LNCaP clone FGC (cell line): ENCODE measurements at places on chromosomes 7 and 10.

DNA sequence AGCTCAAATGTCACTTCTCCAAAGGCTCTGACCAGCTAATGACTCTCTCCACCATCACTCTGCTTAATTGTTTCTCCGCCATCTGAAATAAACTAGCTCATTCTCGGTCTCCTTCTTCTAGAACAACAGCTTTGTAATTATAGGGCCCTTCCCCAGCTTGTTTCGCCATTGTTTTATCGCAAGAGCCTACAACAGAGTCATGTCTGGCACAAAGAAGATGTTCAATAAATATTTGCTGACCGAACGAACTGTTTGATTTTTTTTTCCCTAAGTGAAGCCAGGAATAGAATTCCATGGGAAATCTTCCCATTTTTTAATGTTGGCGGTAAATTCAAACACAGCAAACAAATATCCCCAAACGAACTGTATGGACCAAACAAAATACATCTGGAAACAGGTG is 63.8 kb upstream of the NMT2 start:
- peak; percentile 11 for DNase-seq

DNA sequence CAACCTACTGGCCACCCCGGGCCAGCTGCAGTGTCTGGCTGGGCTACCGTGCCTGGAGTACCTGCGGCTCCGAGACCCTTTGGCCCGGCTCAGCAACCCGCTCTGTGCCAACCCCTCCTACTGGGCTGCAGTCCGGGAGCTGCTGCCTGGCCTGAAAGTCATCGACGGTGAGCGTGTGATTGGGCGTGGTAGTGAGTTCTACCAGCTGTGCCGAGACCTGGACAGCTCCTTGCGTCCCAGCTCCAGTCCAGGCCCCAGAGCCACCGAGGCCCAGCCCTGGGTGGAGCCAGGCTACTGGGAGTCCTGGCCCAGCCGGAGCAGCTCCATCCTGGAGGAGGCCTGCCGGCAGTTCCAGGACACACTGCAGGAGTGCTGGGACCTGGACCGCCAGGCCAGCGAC is 4.2 kb downstream of the RARRES2 start:
- no peak for DNase-seq

- no peak for DNase-seq
Measured at GRCh38 chr7:83672157-83672556, 23.2 kb upstream of the SEMA3E start.

DNA sequence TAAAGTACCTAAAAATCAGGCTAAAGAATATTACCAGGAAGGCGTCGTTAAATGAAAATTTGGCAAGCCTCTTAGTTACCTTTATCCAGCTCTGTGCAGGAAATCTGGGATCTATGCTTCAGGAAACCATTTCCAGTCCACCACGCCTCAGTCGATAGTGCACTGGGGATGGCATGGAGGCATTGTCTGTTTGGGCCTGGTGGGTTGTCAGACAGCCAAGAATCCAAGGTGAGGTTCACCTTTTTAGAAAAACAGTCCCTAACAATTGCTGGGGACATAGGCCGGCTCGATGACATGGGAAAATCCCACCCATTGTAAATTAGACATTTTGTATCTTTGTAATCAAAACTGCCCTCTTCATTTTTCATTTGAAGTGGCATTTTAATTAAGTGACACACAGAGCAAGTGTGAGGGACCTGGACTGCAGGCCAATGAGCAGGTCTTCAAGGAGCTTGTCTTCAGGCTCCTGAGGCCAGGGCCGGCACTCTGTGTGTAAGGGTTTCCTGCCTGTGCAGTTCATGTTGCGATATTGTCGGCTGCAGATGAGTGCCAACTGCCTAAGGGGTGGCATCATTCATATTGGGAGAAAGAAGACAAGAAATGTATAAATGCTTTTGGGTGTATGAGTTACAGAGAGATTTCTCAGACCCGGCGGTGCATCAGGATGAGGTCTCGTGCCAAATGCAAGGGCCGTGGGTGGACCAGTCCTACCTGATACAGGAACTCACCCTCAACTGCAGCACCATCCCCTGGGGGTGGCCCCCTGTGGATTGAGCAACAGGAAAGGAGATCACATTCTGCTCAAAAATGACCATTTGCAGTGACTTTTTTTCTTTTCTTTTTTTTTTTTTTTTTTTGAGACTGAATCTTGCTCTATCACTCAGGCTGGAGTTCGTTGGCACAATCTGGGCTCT is 80.8 kb downstream of the PTPRE start:
- DNase-seq: no peak

DNA sequence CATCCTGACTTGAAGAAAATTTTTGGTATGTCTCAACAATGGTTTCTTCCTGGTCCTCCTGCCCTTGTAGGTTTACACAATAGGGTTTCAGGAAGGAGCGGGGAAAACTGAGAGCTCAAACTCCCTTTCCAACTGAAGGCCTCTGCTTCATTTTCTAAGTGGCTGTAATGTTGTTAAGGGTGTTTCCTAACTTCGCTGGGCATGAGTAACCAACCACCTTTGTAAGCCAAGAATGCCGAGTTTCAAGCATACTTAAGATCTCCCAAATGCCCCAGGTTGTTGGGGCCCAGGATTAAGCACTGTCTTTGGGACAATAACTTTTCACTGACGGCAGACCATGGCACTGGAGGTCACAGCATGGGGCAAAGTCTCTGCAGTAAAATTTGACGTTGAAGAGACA is 33.6 kb upstream of the DRGX start:
- DNase-seq: no peak

- no peak for DNase-seq
Measured at GRCh38 chr7:4277936-4278335, 404.2 kb upstream of the FOXK1 start.

- no peak for DNase-seq
Measured at GRCh38 chr7:32774541-32774951, 117.0 kb downstream of the KBTBD2 start.

DNA sequence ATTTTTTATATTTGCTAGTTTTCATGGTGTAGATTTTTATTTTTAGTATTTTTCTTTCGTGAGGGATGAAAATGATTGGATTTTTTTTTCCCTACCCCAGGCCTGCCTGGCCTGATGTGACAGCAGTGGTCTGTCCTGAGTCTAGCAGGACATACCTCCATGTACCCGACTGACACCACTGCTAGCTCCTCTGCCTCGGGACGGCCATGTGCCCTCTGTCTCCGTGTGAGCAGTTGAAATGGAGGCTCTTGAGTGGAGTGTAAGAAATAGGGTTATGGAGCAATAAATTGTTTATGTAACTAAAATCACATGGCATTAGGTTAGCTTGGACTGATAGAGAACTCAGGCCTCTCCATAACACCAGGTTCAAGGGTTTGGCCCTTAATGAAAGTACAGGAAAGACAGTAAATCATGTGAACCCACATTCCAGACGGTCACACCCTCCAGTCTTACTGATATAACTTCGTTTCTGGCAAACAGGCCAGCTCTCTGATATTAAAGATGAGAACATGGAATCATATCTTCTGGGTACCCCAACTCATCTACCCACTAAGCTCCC is 734.1 kb downstream of the KCNMA1 start:
- DNase-seq: no peak

DNA sequence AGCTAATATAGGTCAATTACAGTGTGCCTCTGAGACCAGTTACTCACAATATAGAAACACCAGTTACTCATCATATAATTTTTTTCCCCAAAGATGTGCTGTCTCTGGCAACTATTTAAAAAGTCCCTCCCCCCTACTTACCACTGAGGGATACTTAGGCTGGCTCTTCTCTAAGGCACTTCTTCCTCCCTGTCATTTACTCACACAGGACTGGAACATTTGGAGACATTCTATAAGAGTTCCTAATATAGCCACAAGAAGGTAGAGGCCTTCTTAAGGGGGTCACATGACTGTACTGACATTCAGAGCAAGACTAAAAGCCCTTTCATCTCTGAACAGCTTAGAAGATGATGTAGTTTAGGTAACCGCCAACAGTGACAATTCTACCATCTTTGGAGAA is 44.4 kb upstream of the SLIT1 start:
- DNase-seq: no peak

DNA sequence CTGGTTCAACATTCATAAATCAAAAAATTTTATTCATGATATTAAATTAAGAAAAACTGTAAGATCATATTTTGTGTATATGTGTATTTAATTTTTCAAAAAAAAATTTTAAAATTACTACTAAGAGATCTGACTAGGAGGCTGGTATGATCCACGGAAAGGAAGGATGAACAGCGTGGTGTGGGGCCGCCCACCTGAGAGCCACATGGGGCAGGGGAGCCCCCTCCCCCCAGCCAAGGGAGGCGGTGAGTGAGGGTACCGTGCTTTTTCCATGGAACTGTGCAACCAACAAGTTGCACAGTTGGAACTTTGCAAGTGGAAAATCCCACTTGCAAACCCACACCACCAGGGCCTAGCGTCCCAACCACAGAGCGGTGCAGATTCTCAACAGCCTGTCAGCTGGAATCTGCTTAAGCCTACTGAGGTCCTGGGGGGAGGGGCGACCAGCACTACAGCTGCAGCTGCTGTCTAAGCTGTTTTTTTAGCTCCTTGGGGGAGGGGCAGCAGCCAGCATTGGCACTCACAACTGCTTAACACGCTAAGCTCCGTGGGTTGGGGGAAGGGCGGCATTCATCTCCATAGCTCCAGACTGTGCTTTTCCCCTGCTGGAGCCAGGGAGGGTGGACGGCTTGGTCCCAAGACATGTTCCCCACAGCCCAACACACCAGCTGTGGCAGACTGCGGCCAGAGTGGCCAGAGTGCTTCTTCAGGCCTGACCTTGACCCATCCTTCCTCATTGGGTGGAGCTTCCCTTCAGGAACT is 94.2 kb upstream of the IGFBP3 start:
- no peak for DNase-seq

DNA sequence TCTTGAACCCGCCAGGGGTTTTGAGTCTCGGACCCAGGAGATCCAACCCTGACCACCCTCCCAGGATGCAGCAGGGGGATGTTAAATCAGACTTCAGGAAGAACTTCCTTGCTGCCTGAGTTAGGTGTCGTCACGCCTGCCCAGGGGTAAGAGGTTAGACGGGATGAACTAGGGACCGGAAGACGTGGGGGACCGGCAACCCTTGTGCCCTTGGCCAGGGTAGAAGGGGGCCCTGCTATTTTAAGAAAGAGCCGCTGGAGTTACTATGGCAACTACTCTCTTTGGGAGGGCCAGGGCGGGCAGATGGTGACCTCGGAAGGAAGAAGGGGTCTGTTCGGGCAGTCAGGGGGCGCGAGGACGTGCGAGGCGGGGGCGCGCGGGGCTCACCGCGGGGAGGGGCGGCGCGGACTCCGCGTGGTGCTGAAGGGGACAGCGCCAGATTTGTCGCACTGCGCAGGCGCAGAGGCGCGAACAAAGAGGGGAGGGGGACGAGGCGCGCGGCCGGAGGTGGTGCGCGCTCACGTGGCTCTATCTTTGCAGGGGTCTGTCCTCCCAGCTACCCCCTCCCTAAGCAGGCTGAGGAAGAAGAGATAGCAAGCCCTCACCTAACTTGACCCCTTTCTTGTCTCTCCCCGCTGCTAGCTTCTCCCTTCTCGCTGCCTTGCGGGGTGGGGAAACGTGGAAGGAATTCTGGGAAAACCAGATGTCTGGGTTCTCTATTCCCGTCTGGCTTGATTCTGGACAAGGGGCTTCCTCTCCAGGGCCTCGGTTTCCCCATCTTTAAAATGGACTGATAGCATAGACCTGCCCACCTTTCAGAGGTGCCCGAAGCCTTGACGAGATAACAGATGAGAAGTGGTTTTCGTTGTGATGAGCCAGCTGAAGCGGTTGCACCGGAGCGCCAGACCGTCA is 940 bp upstream of the PSD start:
- no peak for DNase-seq

GRCh38 chr7:69564454-69565417 is 33.5 kb upstream of the AUTS2 start:
- DNase-seq: peak; percentile 2

DNA sequence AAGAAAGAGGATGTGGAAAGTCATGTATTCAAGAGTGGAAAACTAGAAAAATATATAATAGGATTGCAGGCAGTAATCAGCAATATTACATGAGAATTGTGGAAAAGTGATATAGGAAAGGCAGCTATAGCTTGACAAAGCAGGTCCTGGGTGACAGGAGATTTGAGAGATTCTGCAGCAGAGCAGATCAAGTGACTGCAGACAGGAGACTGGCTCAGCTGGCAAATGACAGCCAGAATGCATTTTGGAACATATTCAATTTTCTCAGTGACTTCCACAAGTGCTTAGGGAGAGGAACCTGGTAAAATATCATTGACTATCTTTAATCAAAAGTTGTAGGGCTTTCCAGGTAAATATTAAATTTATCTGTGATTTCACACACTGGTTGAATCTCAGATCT is 260.5 kb upstream of the CACNA2D1 start:
- DNase-seq: no peak

- no peak for DNase-seq
Measured at GRCh38 chr10:71585564-71586290, 133.9 kb downstream of the C10orf105 start.

DNA sequence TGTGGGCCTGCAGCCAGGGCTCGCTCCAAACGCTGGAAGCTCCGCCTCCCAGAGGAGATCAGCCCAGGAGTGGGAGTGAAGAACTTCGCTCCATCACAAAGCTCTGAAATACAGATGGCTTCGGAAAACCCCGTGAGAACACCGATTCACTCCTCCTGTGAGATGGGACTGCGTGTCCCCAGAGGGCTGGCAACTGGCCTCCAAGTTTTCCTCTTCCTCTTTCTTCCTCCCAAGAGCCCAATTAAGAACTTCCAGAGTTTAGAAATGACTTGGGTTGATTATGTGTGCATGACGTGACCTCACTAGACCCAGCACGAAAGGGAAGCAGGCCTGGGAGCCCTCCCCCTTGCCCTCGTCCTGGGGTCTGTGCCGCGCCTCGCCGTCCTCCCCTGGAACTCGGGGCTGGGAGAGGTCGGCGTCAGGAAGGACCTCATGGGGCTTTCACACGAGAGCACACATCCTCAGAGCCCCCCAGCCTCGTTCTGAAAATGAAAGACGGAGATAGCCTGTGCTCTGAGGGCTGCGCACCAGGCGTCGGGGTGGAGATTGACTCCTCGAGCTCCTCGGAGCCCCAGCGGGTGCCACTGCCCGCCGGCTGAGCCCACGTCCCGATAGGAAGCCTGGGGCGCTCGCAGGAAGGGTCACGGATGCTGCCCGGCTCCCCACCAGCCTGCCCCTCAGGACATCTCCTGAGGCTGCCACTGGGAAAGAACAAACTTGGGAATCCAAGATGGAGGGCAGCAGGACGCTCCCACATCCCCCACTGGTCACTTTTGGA is 37.8 kb downstream of the PTPRN2 start:
- DNase-seq: peak; percentile 36

GRCh38 chr7:90689260-90689659 is 93.1 kb downstream of the CDK14 start:
- no peak for DNase-seq

DNA sequence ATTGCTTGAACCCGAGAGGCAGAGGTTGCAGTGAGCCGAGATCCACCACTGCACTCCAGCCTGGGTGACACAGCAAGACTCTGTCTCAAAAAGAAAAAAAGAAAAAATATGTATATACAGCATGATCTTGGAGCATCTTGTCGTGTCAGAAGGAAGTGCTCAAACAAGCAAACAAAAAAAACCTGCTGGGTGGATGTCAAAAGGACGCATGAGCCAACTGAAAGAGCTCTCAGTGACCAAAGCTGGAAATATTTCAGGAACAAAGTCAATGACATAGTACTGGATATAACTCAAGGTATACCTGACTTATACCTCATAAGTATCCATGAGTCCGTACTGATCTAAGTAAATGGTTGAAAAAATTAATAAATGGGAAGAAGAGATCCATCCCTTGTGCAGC is 94.6 kb upstream of the ANLN start:
- peak; percentile 97 for DNase-seq
